PC-9 (cell line): ENCODE measurements at places on chromosomes 4 and X. TPM values are rescaled to one million over a fixed set of nuclear protein-coding genes. Genes with fewer than 3 reads are reported as not detected.
A peak's percentile ranks its signal among the peaks of the same experiment; 100 is the strongest.

GRCh38 chr4:152564336-152564735 lies 28.4 kb upstream of the FBXW7 start:
- no peak for DNase-seq

DNA sequence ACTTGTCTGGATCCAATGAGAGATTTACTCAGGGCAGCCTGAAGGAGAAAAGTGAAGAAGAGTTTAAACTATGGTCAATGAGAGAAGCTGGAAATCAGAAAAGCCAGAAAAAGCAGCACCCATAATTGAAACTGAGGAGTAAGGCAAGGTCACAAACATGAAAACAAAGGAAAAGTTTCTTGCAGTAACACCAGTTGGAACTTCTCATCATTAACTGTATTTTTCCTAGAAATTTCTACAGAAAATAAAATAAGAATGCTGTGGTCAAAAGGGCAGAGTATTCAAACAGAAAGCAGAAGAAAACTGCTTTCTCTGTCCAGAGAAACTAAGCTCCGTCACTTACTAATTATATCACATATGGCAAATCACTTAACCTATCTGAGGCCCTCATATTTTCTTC lies 102.2 kb downstream of the OR13H1 start:
- DNase-seq: no peak

GRCh38 chrX:94058728-94059382 lies 384.8 kb downstream of the FAM133A start:
- no peak for DNase-seq

GRCh38 chr4:73759357-73759756 lies 19.0 kb downstream of the CXCL8 start:
- no peak for DNase-seq

- DNase-seq: no peak
Measured at GRCh38 chr4:66555301-66555700, 885.0 kb upstream of the EPHA5 start.

GRCh38 chr4:113009461-113009860 lies 40.0 kb upstream of the ANK2 start:
- DNase-seq: no peak

DNA sequence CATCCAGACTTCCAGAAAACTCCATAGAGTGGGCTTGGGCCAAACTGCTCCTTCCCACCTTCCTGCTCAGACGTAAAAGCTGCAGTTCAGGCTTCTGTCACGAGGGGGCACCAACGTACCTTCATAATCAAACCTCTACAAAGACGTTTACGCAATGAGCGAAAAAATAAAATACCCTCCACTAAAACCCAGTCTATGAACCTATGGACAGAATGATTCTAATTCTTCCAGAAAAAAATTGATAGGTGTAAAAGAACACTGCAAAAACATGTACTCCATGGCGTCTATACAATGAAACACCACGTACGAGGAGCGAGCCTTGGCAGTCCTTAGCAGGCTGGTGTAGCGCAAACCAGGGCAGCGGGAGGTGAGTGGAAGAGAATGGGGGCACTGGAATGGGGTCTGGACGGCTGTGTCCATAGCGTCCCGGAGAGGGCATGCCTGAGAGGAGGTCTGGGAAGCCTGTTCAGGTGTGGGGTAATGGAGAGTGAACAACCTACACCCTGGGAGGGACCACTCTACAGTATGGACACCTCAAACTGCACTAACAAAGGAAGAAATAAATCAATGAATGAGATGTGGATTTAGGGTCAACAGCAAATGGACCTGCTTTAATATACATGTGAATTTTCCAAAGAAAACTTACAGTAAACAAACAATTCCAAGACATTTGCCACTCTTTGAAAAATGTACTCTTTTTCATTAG lies 14.4 kb upstream of the RAB40A start:
- DNase-seq: peak; percentile 64

GRCh38 chrX:13506574-13506973 lies 62.8 kb upstream of the EGFL6 start:
- peak; percentile 20 for DNase-seq

DNA sequence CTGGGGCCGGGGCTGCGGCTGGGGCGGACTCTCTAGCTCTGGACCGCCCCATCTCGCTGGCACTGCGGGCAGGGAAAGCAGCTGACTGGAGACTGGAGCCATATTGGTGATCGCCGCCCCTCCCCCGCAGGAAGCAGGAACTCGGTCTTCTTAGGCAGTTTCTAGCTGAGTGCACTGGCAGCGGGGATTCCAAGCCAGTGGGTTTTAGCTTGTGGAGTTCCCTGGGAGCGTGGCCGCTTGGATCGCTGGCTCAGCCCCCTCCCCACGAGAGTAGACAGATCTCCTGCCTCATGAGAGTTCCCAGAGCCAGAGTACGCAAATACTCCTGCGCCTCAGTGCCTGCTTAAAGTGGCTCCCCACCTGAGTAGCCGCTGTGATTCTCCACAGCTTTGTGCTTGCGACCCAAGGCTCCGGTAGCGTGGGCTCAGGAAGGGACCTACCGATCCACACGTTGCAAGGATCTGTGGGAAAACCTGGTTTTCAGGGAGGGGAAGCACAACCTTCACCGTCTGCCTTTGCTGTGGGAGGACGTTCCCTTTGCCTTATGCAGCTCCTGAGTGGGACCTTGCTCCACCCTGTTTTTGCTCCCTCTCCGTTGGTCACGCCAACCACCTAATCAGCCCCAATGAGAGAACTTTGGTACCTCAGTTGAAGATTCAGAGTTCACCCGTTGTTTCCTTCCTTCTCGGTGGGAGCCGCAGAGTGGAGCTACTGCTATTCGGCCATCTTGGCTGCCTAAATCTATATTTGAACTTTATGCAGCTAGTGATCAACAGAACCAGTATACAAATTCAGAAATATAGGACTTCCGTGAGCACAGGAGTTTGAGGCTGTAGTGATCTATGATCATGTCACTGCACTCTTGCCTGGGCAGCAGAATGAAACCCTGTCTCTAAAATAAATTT lies 803.9 kb upstream of the PCDH10 start:
- DNase-seq: peak; percentile 81

DNA sequence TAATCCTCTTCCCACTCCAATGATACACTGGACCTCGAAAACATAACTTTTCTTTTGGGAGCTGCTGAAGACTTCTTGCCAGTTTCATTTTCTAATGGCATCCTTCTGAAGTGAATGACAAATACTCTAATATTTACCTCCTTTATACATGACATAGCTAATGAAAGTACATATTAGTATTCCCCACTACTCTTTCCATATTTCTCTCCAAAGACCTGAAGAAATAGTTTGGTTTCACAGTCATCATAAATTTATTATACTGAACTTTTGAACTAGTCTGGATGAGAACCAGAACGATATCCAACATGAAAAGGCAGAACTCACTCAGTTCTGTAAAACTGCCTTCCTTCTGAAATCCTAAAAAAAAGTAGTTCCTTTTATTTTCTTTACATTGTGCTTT lies 139.1 kb downstream of the GPC3 start:
- no peak for DNase-seq

- no peak for DNase-seq
Measured at GRCh38 chr4:123068081-123068480, 145.7 kb upstream of the NUDT6 start.

- DNase-seq: no peak
Measured at GRCh38 chr4:174674305-174674840, 152.1 kb upstream of the HPGD start.

DNA sequence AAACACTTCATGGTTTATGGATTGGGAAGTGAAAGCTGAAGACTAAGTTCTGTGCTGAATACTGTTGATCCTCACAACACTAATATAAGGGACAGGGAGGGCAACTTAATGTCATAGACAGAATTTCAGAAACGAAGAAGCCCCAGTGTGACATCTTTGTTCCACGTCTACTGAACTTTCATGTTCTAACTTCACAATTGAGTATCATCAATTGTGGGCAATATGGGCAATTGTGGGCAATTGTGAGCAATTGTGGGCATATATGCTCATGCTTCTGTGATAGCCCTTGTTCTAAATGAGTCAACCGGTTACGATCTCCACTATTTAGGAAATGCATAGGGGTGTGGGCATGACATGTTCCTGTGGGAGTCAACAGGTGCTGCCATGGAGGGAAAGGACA lies 33.7 kb downstream of the CYBB start:
- no peak for DNase-seq

- no peak for DNase-seq
Measured at GRCh38 chr4:169971456-169972015, 54.7 kb downstream of the MFAP3L start.

DNA sequence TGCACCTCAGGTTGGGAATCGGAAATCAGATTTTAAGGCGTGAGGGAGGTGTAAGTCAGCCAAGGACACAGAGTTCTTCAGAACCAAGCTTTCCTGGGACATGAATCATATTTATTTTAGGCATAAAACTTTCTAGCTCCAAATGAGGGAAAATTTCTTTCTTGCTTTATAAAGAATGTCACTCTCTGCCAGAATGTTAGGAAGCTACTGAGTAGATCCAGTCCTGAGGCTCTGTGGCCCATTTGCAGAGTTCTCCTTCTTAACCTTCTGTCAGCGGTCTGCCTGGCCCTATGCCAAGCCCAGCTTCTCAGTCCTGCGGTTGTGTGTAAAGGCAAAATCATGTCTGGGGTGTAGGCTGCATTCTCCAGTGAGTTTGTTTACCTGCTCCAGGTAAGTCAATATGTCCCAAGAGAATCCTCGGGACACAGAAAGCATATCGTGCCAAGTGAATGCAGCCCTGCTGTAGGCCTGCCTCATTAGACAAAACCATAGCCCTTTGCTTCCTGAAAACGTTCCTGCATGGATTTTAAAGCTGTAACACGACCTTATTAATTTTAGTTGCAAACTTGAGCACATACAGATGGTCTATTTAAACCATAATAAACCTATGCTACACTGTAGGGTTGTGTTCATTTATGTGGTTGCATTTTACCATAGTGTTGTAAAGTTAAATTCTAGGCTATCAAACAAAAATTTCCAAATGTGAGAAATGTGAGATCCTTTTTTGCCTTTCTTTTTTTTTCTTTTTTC lies 29.2 kb upstream of the CCNI start:
- peak; percentile 36 for DNase-seq

DNA sequence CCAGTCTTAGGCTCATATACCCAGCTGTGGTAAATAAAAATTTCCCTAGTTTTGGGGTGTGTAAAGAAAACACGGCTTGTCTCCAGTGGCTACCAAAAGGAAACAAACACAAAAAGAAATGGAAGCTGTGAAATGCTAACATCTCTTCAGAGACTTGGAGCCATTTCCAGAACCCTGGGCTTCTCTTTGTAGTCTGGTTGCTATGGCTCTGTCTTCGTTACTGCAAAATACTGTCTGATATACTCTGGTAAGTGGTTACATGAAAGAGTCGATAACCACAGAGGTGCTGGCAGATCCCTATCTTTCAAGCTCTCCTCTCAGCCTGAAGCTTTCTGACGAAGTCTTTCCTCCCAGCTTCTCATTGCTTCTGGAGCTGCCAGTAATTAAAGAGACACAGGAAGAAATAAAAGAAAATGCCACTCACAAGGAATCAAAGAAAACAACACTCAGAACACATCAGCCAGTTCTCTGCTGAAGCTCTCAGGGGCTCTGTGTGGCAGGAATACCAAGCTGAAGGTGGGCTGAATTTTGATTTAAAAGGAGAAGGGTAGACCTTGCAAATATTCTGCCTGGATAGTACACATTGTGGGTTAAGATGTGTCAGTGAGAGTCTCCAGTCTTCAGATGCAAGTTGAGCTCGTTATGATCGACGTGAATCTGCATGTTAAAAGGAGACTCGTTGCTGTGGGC lies 107.6 kb upstream of the FAM9C start:
- no peak for DNase-seq

- no peak for DNase-seq
Measured at GRCh38 chrX:18133605-18134004, 87.1 kb downstream of the BEND2 start.

GRCh38 chr4:178599521-178599920 lies 1157.3 kb upstream of the AGA start:
- DNase-seq: no peak

- DNase-seq: peak; percentile 73
Measured at GRCh38 chr4:186770481-186771175, 47.0 kb upstream of the FAT1 start.

DNA sequence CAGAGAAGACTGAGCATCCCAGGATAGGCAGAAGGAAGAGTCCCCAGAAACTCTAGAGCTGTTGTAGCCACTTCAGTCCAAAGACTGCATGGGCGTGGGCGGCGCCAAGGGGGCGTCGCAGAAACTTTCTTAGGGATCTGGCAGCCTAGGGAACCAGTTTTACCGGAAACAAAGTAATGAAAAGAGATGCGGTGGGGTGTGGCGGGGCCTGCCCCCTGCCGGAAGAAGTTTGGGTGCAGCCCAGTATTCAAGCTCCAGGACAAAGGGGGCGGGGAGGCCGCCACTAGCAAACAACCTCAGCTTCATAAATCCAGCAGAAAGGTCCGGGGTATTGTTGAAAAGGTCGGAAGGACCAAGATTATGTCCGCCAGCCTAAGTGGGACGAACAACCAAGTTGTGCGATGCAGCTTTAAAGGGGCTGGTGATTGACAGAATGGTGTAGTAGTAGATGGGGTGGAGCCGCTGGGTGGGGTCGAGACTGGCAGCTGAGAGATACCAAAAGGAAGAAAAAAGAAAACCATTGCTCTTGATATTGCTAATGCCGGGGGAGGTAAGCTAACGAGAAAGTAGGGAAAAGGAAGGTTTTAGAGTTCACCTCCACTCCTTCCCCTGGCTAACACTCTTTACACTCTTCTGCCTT lies 190.5 kb downstream of the RRAGB start:
- DNase-seq: peak; percentile 78

GRCh38 chr4:73620115-73620792 lies at the start of gene RASSF6:
TSS of gene RASSF6 (minus strand) at chr4:73620436. CDS start at chr4:73611795, 8,641 bp downstream.
- peak; percentile 70 for DNase-seq

DNA sequence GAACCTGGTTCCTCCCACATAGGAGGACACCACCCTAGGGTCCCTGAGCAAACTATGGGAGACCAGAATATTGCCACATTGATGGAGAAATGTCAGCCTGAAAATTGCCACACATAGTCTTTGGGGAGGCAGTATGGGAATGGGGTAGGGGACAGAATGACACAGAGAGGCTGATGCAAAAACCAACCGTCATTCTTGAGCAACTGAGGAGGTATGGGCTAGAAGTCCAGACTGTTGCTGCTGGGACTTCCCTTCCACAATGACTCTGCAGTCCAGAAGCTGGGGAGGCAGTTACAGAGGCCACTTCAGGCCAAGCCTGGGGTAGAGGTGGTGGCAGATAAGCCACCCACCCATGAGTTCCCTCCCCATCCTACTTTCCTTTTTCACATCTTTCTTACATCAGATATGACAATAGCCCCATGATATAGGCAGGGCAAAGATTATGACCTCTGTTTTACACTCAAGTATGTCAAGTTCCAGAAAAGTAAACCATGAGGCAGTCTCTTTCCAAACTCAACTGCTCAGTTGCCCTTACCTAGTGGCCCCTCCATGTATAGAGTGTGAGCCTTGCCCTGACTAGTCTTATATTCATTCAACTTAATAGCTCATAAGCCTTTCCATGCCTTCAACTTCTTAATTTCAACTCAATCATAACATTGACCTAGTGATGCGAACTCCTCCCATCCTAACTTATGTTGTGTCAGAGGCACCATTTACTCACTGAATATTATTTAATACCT lies 41.7 kb downstream of the VSIG4 start:
- no peak for DNase-seq

GRCh38 chrX:112056476-112056875 lies 26.1 kb downstream of the TRPC5 start:
- no peak for DNase-seq

- no peak for DNase-seq
Measured at GRCh38 chr4:4697584-4697983, 155.7 kb upstream of the STX18 start.

MOB1B gene
- 14.5 and 14.6 TPM in 2 replicates for total RNA-seq

CXCL5 gene
- total RNA-seq: not detected in 2 replicates

NOCT gene
- 4.5 and 6.8 TPM in 2 replicates for total RNA-seq

FAM133A gene
- total RNA-seq: 2.4 and 2.5 TPM in 2 replicates

CYLC1 gene
- not detected in 2 replicates for total RNA-seq

FAM53A gene
- total RNA-seq: 4.0 and 6.7 TPM in 2 replicates

JAKMIP1 gene
- not detected in 2 replicates for total RNA-seq

CTAG1A gene
- not detected in 2 replicates for total RNA-seq

ADH1B gene
- total RNA-seq: not detected in 2 replicates

CCNB3 gene
- total RNA-seq: 0.15 and 0.24 TPM in 2 replicates

LONRF3 gene
- total RNA-seq: 6.3 and 8.7 TPM in 2 replicates
